Left renal cortex interstitium (tissue), 4 donors: ENCODE measurements at places on chromosomes 7 and 10. TPM values are rescaled to one million over a fixed set of nuclear protein-coding genes. Genes with fewer than 3 reads are reported as not detected.

- no peak for DNase-seq
These were observed 2.7 kb upstream of the FRAT2 start for GRCh38 chr10:97336942-97337831.

DNA sequence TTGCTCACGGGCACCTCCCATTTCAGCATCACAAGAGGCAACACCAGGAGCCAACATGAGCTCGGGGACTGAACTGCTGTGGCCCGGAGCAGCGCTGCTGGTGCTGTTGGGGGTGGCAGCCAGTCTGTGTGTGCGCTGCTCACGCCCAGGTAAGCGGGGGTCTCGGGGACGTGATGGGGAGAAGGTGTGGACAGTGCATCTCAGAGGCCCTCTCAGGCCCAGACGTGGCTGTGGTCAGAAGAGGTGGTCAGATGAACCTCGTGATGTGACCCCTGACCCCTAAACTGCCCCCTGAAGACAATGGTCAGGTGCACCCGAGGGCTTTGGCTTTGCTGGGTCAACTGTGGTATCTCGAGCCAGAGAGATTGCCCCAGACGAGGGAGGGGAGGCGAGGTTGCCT lies 6.1 kb downstream of the LAT2 start:
- no peak for DNase-seq

DNA sequence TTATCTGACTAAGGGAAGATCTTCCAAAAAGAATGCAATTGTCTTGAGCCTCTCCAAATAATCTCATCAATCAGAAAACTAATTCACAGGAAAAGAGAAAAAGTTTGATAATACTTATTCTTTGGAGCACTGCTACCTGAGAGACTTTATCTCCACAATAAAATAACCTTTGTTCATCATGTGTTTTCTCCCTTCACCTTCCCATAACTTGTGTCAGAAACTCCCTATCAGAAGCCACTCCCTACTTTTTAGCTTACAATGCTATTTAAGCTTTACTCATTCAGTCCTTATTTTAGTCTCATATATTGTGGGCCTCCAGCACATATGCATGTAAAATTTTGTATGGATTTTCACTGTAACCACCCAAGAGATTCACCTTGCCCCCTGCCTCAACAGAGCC lies 998 bp downstream of the CYP3A43 start:
- DNase-seq, result no peak

DNA sequence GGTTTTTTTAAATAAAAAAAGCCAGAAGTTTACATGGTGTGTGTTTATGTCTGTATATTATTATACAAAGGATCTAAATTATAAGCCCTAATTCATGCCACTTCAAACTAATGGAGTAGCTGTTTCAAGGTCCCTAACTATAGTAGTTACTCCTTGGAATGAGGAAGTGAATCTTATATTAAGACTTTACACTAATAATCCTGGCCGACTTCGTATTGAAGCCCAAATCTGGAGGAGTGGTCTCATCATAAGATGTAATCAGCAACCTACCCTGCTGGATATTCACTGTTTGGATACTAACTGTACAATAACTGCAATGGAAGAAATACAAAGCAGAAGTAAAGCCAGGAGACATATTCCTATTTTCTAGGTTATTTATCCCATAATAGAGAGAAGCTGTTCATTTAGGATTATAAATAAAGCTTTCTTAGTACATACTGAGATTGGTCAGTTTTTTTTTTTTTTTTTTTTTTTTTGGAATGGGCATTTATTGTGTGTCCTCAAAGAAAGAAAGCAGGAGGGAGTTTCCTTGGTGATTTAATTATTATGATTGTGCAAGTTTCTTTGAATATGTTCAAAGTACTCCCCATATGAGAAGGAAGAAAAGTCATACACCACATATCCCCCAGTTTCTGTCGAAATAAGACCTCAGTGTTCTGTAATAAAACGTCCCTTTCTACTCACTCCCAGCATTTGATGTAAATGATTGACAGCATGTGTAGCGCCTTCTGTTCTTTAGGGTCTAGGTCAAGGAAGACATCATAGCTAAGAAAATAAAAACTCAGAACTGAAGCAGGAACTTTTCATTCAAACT lies 397.8 kb downstream of the EXOC4 start:
- DNase-seq, result no peak

- peak; percentile 70 for DNase-seq
These were observed 1.4 kb downstream of the MAGI2 start for GRCh38 chr7:79452032-79452494.

DNA sequence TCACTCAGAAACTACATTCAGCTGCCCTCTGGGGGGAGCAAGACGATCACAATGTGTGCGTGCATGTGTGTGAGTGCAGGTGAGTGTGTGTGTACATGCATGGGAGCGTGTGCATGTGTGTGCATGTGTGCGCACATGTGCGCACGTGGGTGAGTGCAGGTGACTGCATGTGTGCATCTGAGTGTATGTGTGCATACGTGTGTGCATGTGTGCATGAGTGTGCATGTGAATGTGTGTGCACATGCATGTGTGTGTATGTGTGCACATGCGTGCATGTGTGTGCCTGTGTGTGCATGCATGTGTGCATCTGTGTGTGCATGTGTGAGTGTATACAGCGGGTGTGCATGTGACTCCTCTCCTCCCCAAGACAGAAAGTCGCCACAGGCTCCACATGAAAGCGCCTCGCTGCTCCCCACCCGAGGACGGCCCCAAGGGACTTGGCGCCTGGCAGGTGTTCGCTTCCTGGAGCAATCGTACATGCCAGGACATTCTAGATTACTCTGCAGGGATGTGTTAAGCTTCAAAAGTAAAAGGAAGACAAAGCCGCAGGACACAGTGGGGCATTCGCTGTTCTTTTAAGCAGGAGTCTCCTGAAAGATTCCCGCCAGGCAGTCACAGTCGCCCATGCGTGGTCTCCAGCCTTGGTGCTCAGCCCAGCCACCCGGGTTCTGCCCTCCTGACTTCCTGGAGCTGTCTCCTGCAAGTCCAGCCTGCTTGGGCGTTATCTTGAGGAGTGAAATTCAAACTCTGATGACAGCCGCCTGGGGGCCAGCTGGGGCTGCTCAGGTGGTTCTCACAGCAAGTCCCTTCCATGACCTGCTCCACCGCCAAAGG lies 42.0 kb upstream of the ADGRA1 start:
- no peak for DNase-seq

The ADCY1 gene
- polyA plus RNA-seq, result 3.0 TPM
